ENCODE measurements at places on chromosomes 12 and 14. TPM values are rescaled to one million over a fixed set of nuclear protein-coding genes. Genes with fewer than 3 reads are reported as not detected.

Gene PLXNC1
- total RNA-seq = 0.09 TPM

Gene RHOJ
- total RNA-seq = 112 TPM

Gene SLC39A5
- total RNA-seq = not detected

Gene POLE2
- 6.3 TPM for total RNA-seq

Gene OSGEP
- 40.8 TPM for total RNA-seq

Gene DCAF4
- total RNA-seq = 4.3 TPM

Gene TTLL5
- 42.4 TPM for total RNA-seq

Gene PIK3C2G
- not detected for total RNA-seq

Gene RTL1
- total RNA-seq = not detected

Gene SLC5A8
- total RNA-seq = not detected

Gene TAS2R7
- total RNA-seq = not detected

Gene PRIM1
- 4.6 TPM for total RNA-seq

All from endothelial cell of coronary artery (primary cell).